ENCODE measurements at places on chromosomes 11 and 22. TPM values are rescaled to one million over a fixed set of nuclear protein-coding genes. Genes with fewer than 3 reads are reported as not detected.

DNA sequence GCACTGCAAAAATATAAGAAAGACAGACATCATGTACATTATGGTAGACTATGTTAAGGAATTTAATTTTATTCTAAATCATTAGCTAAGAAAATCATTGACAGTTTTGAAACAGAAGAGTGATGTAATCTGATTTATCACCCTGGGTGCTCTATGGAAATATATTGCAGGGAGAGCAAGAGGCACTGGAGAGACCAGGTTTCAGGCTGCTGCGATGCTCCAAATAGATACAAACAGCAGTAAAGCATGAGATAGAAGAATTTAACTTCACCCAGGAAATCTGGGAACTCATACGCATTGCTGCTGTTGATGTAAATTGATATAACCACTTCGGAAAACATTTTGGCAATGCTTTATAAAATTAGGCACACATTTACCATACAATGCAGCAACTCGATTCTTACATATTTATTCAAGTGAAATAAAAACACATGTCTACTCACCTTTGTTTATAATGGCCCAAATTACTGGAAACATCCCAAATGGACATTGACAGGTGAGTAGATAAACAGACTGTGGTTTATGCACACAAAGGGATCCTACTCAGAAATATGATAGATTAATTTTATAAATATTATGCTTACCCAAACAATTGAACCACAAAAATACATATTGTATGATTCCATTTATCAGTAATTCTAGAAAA lies 535.1 kb upstream of the CHORDC1 start:
- DNase-seq = no peak

DNA sequence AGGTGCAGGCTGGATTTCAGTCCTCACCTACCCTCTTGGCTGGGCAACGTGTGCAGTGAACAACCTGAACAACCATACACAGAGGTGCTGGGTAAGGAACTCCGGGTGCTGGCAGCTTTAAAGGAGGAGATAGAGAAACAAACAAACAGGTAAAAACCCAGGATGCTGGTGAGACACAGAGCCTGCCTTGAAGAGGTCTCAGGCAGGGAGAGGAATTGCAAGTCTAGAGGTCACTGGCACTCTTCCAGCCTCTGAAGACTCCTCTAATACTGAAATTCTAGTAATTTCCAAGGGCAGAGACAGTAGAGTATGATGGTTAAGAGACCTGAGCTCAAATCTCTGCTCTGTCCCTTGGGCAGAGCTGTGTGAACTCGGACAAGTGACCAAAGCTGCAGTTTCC lies 192.5 kb downstream of the CEP164 start:
- DNase-seq = no peak

DNA sequence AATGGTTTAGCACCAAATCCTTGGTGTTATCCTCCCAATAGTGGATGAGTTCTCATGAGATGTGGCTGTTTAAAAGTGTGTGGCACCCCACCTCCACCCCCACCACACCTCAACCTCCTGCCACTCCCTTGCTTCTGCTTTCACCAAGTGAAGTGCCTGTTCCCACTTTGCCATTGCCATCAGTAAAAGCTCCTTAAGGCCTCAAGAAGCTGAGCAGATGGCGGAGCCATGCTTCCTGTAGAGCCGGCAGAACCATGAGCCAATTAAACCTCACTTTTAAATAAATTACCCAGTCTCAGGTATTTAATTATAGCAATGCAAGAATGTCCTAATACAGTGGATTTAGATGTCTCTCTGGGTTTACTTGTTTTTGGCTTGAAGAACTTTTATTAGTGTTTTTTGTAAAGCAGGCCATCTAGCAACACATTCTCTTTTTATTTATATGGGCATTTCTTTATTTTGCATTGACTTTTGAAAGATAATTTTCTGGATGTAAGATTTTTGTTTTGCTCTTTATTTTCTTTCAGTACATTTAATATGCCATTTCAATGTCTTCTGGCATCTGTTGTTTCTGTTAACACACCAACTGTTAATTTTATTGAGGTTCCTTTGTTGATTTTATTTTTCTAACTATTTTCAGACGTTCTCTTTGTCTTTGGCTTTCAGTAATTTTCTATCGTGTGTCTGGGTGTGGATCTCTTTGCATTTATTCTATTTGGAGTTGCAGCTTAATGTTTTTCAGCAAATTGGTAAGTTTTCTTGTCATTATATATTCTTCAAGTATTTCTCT lies 724.5 kb upstream of the CNTN5 start:
- DNase-seq = no peak

DNA sequence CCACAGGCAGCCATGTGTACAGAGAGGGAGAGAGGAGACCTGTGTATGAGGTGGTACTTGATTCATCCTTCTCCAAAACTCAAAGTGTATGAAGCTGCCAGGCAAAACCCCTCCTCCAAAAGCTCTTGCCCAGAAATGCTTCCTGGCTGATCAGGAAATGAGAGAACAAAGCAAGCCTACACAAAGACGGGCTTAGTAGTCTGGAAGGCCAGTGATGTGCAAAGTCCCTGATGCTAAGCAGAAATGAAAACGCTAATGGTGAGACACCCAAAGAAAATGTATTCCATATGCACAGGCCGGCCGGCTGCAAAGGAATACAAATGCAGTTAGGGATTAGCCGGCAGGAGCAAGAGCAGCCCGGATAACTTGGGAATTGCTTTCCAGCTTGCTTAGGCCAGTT lies 234.9 kb upstream of the CADM1 start:
- no peak for DNase-seq

Gene KCNK4
- not detected for polyA plus RNA-seq

- DNase-seq = no peak
Observed at GRCh38 chr11:69682221-69682620, 7.1 kb upstream of the LTO1 start.

Gene CECR2
- polyA plus RNA-seq = not detected

- no peak for DNase-seq
Observed at GRCh38 chr11:126819194-126819593, 181.4 kb downstream of the KIRREL3 start.

DNA sequence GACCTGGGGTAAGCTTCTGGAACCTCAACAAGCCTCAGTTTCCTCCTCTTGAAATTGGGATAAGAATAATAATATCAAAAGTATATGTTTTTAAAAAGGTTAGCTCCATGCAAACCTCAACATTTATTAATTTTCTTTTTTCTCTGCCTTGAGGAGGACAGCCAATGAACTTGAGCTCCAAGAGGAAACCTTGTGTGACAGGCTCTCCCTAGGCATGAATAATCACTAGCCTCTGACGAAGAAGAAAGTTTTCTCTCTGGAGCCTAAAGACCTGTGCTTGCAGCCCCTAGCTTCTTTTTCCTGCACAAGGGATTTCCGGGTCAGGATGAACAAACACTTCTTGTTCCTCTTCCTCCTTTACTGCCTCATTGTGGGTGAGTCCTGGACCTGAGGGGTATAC lies at the start of gene PATE3:
TSS of gene PATE3 (plus strand) at position 301 of the 400 bp plus-strand sequence. CDS start at position 326, 25 bp downstream.
- DNase-seq = no peak

- DNase-seq = no peak
Observed at GRCh38 chr22:20279662-20280134, 11.6 kb upstream of the RTN4R start.

DNA sequence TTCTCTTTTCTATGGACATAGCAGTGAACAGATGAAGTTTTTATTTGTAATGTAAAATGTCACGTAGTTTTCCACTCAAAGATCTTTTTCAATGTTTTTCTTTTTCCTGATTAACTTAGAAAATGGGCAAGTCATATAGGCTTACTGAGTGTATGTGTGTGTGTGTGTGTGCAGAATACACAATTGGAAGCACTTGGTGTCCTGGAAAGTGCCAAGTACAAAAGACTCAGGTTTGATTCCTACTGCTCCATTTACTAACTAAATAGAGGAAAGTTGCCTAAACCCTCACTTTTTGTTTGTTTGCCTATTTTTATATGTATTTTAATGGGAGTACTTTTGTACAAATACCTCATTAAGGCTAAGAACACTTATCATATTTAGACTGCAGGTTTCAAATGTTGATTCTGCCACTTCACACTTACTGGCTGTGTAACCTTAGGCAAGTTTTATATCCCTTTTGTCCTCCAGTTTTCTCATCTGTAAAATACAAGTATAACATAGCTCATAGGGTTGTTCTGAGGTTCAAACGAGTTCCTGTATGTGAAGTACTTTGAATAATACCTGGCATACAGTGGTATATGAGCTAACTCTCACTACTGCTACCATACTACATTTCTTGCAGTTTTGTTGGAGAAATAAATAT lies 90.1 kb downstream of the TYR start:
- no peak for DNase-seq

DNA sequence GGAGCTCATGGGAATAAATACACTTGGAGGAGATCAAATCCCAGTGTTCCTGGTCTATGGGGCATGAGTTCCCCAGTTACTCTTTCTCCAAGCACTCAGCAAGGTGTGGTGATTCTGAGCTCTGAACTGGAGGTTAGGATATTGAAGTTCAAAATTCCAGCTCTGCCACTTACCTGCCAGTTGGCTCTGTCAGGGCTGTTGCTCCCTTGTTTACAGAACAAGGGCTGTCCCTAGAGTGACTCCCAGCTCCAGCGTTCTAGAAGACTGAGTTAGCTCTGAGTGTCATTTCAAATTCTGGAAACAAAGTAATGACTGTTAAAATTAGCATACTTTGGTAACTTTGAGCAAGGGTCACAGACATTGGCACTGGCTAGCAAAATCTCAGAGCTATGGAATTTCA lies 69.7 kb upstream of the ZBED5 start:
- DNase-seq = no peak

- no peak for DNase-seq
Observed at GRCh38 chr11:16099343-16099900, 256.9 kb downstream of the SOX6 start.

DNA sequence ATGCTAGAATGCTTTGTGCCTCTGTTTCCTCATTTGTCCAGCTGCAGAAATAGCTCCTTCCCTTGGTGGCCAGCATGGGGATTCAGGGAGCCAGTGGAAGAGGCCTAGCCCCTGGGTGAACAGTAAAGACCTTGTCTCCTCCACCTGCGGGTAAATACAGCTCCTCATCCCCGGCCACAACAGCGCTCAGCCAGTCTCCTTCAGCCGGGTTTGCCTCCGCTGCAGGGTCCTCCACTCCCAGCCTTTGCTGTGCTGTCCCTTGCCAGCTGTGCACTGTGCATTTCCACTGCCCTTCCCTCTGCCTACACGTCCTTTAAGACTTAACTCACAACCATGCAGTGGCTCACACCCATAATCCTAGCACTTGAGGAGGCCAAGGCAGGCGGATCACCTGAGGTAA lies 1.5 kb upstream of the CDC42EP1 start:
- DNase-seq = no peak

Gene GNG3
- polyA plus RNA-seq = not detected

- DNase-seq = peak; percentile 69
Observed at GRCh38 chr22:19970479-19971275, 29.1 kb upstream of the TXNRD2 start.

Gene CARD10
- not detected for polyA plus RNA-seq

DNA sequence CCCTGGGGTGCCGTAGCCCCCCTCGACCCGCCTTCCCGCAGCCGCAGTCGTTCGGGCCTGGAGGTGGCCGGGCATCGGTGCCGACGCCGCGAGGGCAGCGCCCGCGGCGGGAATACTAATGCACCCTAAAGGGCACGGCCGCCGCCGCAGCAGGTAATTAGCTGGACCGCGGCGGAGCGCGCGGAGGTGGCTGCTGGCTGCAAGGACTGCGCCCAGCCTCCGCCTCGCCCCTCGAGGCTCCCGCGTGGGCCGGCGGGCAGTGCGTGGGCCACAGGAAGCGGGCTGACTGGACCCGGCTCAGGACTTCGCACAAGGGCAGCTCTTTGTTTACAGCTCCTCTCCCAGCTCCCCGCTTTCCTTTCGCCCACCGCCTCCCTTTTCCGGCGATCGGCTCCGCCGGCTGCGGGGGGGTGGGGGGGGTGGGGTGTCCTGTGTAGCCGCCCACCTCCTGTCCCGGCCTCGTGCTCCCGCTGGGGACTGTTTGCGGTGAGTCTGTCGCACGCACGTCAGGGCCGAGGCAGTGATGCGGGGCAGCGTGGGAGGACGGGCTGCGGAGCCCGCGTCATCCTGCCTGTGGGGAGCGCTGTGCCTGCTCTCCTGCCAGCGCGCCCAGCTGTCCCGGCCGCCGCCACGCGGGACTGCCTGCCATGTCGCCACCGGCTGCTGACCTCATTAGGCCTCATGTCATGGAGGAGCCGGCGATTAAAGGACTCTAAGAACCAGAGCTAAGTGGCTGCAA lies 53.2 kb downstream of the GRIK4 start:
- DNase-seq = no peak

- no peak for DNase-seq
Observed at GRCh38 chr11:28393348-28393747, 285.2 kb downstream of the METTL15 start.

DNA sequence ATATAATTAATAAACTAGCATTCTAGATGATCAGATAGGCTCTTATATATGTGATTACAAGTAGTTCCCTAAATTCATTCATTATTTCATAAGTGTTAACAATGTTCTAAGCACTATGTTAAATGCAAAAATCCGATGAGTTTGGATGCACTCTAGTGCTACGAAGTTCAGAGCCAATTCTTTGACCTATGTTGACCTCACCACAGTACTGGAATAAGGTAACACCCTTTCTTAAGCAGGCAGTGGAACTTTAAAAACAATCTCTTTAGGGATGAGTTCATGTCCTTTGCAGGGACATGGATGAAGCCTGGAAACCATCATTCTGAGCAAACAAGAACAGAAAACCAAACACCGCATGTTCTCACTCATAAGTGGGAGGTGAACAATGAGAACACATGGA lies 68.3 kb upstream of the UCP3 start:
- no peak for DNase-seq

Measured in CD4-positive, alpha-beta memory T cell (primary cell).